NCI-H2227 treated with DMSO at 0.1 percent for 48 hours (cell line): ENCODE measurements at places on chromosomes 13 and 19.

DNA sequence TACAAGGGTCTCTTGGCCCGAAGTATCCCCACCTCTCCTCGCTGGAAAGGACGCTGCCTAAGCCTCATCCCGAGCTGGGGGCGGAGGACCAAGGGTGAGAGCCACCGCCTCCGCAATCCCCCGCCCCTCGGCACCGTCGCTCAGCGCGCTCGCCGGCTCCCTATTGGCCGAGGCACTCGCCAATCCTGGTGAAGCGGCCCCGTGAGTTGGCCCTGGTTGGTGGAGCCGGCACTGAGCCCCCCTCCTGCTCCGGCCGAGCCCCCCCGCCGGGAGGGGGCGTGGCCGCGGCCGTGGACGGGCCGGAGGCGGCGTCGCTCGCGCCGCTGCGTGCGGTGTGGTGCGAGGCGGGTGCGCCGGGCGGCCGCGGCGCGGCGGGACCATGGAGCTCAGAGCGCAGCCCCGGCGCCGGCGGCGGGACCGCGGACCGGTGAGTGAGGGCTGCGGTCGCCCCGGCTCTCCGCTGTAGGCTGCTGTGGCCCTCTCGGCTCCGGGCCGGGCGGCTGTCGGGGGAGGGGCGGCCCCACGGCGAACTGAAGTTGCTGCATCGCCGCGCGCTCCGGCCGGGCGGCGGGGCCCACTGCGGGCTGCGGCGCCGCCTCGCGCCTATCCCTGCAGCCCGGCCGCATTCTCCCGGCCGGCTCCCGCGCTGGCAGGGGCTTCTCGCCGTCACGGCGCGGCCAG is at the start of gene WASF3:
Gene WASF3 (plus strand): TSS at position 291 of the 681 bp plus-strand sequence. CDS start 84,588 bp downstream, outside the sequence.
- DNase-seq, result peak; percentile 89

GRCh38 chr13:59771272-59771671 is 392.5 kb downstream of the DIAPH3 start:
- DNase-seq, result peak; percentile 9

- DNase-seq, result no peak
These were observed 128.8 kb downstream of the ZDHHC20 start for GRCh38 chr13:21330126-21330861.

DNA sequence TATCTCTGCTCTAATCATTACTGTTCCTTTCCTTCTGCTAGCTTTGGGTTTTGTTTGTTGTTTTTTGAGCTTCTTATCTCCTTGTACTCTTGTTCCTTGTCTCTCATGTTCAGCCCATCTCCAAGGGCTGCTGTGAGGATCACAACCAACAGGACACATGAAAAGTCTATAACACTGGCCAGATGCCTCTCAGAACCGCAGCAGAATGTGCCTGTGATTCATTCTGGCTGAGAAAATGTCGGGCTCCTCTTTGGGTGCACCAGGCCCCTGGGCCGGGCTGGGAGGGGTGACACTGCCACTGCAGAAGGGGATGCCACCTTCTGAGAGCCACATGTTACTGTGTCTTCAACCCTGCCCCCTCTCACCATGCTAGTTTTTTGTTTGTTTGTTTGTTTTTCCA is 48.0 kb downstream of the GGACT start:
- no peak for DNase-seq

DNA sequence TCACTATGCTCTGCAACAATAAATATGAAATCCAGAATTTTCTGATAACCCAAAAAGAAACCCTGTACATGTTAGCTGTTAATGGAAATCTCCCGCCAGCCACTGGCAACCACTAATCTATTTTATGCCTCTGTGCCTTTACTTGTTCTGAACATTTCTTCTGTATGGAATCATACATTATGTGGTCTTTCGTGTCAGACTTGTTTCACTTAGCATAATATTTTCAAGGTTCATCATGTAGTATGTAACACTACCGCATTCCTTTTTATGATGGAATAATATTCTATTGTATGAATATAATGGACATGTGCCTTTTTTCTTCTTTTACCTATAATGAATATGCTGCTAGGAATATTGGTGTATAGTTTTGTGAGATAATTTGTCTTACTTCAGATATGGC is 1123.3 kb downstream of the EFNB2 start:
- no peak for DNase-seq

DNA sequence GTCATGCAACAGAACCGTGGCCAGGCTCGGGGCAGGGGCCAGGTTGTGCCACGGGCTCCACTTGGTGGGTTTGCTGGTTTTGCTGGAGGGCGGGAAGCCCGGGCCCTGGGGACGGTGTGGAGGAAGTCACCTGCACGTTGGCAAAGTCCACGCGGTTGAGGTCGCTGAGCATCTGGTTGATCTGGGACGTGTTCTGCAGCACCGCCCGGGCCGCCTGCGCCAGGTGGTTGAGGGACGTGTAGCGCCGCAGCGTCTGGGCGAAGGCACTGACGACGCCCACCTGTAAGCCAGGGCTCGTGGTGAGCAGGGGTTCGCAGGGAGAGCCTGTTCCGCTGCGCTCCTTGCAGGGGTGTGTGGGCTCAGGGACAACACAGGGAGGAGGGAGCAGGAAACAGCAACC is 24.7 kb upstream of the RANBP3 start:
- DNase-seq, result no peak

- no peak for DNase-seq
These were observed 1.3 kb downstream of the FBN3 start for GRCh38 chr19:8148088-8148409.

DNA sequence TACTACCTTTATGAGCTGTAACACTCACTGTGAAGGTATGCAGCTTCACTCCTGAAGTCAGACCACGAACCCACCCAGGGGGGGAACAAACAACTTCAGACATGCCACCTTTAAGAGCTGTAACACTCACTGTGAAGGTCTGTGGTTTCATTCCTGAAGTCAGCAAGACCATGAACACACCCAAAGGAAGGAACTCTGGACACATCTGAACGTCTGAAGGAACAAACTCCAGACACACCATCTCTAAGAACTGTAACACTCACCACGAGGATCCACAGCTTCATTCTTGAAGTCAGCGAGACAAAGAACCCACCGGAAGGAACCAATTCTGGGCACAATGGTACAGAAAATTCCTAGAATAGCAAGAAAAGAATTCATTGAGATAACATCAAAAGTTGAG is 1796.5 kb upstream of the MIR17HG start:
- DNase-seq, result no peak

- no peak for DNase-seq
These were observed 4.9 kb downstream of the ARHGEF1 start for GRCh38 chr19:41887711-41888382.

DNA sequence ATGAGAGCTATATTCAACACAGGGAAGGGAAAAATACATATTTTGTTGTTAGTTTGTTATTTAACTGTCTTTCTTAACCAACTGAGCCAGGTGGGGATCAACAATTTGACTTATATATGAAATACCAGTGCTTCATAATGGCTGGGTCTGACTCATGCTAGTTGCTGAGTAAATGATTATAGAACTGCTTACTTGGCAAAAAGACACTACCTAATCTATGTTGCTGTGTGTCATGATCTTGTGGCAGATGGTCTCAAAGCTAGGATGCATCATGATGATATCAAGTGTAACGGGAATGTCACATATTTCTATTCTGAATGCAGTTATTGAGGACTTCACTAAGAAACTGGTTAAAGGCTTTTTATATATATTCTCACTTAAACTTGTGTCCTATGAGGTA is 727.4 kb upstream of the SLITRK1 start:
- DNase-seq, result no peak

DNA sequence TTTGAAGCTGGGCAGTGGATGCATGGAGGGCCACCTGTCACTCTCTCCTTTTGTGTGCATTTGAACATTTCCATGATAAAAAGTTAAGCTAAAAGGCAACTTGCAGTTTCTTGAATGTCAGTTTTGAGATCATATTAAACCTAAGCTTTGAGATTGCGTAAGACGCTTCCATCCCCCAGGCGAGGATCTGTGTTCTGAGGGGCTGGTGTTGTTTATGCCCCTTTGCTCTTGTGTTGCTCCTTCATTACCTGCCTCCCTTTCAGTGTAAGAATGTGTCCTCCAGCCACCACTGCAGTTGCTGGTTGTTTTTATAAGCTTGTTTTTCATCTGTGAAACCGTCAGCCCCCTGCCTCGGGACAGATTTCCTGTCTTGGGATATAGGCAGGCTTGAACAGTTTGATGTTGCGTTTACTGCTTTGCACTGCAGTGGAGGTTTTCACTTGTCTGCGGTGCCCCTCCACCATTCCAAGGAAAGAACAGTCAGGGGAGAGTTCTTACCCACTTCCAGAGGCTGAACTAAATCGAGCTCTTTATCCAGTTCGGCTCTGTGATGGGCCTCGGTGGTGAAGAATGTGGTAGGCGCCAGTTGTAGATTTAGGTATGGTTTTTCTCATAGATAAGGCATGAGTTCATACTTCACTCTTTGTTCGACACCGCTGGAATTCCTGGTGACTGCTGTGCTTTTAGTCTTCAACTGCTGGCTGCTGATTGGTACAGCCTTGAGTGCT is 96.8 kb downstream of the ARHGEF7 start:
- no peak for DNase-seq

- DNase-seq, result no peak
These were observed 33.6 kb downstream of the GJA3 start for GRCh38 chr13:20127262-20127561.

GRCh38 chr13:36059321-36059720 is 71.9 kb downstream of the DCLK1 start:
- DNase-seq, result peak; percentile 41

- peak; percentile 11 for DNase-seq
These were observed 114.6 kb downstream of the KDM4B start for GRCh38 chr19:5083547-5083965.

- no peak for DNase-seq
These were observed 10.9 kb upstream of the GAS6 start for GRCh38 chr13:113874579-113875428.

DNA sequence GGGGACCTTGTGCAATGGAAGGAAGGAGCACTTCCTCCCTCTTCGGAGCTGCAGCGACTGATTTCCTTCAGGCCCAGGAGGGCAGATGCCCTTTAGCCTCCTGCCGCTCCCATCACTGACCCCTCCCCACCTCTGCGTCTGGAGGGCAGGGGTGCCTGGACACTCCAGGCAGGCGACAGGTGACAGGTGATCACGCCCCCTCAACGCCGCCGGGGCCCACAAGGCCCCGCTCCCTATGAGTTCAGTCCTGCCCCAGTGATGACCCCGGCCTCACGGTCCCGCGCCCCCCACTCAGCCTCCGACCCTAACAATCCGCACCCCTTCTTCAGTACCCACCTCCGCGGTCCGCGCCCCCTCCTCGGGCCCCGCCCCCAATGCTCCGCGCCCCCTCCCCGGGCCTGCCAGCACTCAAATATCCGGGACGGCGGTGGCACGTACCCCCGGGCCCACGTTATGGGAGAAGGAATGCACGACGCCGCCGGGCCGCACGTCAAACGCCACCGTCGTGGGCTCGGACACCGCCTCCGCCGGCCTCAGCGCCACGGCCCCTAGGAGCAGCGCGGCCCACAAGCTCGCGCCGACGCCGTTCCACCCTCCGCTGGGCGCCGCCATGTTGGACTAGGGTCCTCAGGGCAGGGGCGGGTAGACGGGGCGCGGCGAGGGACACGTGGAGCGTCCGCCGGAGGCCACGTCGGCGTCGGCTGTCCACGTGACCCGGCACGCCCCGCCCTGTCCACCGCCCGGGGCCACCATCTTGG is at the start of gene MYDGF:
Gene MYDGF (minus strand): TSS at position 620 of the 758 bp plus-strand sequence. CDS start 8 bp downstream, at position 612.
- peak; percentile 47 for DNase-seq

- DNase-seq, result no peak
These were observed 19.2 kb downstream of the GPX4 start for GRCh38 chr19:1122972-1123363.

GRCh38 chr13:109610517-109610916 is 175.9 kb downstream of the IRS2 start:
- no peak for DNase-seq

DNA sequence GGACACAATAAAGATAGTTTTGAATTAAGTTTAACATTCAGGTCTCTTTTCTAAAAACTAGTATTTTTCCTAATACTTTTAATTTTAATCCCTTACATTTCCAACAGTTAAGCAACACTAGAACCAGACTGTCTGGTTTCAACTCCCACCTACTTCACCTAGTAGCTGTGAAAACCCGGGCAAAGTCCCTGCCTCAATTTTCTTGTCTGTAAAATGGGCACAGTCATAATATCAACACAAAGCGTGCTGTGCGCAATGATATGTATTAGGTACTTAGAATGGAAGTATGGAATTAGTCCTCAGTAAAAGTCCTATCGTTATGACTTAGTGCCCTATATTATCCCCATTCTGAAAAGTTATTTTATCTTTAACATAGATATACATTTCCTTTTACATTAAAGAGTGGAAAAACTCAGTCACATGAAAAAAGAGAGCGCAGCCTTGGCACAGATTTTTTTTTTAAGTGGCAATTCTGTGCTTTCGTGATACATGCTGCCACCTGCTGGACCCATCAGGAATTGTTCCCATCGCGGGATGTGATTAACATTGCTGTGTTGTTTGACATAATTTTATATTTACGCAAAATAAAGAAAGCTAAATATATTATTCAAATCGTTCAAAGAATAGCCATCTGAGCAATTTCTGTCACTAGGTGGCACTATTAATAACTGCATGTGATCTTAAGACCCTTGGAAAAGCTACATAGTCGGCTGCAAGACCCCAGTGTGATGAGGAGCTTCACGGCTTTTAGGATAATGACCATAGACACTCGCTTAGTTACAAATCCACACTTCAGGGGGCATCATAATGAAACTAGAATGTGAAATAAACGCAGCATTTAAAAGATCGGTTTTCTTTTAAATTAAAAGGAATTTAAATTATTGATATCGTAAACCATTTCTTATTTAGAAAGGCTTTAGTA is 59.9 kb downstream of the LIG4 start:
- DNase-seq, result peak; percentile 59

GRCh38 chr19:38977445-38978325 is 2.1 kb upstream of the FBXO17 start:
- DNase-seq, result no peak

- DNase-seq, result no peak
These were observed 220.7 kb upstream of the MIR17HG start for GRCh38 chr13:91126806-91127205.

GRCh38 chr19:4449022-4449638 is 8.5 kb downstream of the UBXN6 start:
- DNase-seq, result no peak

DNA sequence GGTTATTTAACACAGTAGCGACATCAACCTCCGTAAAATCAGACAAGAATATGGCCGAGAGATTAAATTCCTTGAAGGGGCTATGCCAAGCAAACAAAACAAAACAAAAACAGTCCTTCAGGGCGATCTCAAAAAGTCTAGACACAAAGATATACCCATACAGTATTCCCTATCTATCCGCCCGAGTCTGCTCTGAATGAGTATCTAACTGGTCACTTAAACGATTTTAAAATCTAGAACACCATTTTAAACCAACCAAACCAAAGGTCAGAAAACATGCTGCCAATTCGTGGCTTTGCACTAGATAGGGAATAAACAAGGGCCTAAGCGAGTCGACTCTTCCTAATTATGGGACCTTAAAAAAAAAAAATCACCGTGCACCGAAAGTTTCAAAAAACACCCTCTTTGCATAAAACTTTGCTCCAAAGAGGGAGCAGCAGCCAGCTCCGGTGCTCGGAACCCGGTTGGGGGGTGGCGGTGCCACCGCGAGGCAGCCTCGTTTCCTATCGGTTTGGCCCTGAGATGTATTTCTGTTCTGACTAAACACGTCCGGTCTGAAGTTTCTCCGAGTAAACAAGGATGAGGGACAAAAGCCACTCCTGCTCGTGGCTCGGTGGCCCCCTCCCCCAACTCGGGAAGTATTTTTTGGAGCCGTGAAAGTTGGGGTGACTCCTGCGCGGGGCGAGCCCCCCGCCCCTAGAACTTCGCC is 1.8 kb downstream of the HMGB1 start:
- DNase-seq, result no peak
